Suprapubic skin (tissue), 4 donors: ENCODE measurements at places on chromosomes 2 and 18.

- no peak for DNase-seq
Observed at GRCh38 chr2:72095364-72095763, 52.3 kb downstream of the CYP26B1 start.

DNA sequence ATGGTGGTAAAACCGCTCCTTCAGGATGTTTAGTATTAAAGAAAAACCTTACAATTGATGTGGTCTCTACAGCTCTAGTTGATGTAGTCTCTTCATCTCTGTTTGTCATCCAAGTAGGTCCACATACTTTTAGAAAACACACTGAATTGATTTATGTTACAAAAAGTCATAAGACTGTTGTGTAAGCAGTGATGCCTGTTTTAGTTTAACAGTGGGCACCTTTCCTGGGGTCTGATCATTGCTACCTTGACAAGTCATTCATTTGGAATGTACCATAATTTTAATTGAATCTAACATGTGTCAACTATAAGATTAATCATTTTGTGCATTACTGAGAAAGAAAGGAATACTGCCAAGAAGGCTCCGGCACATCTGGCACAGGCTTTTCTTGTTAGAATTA, 34.3 kb downstream of the GIGYF2 start:
- DNase-seq: no peak

GRCh38 chr2:2859164-2859563, 518.5 kb downstream of the EIPR1 start:
- DNase-seq: no peak

GRCh38 chr2:3914241-3914640, 210.9 kb downstream of the DCDC2C start:
- DNase-seq: no peak

DNA sequence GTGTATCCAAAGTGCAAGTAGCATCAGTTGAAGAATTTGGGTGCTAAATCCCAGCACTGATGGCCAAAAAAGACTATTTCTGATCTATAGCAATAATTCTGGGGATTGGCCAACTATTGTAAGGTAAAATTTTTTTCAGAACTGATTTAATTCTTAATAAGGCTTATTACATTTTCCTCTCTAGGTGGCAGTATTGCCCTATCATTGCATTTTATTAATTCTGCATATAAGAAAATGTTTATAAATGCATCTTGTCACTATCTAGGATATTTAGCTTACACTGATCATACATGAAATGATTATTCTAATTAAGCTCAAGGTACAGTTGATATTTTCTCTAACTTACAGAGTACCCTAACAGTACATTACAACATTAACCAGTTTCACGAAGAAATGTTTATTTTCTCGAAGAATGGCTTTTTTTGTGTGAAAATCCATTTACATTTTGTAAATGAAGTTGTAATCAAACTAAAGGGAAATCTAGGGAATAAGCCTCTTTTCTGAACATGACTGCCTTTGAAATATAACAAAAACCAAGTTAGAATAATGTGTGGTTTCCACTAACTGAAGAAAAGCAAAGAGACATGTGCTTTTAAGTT, 11.0 kb downstream of the TTN start:
- no peak for DNase-seq

DNA sequence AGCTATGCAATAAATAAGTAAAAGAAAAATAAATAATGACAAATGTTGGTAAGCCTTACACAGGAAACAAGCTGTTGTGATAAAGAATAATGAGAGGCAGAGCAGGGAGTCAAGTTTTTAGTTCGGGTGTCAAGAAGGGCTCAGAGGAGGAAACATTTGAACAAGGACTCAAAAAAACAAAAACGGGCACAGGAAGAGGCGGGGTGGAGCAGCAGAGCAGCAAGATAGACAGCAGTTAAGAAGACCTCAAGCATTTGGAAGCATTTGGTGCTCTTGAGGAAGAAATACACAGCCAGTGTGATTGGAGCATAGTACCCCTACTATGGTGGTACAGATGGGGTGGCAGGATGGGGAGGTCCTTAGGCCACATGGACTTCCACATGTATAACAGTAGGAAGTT, 2.8 kb downstream of the TMEM169 start:
- DNase-seq: no peak

DNA sequence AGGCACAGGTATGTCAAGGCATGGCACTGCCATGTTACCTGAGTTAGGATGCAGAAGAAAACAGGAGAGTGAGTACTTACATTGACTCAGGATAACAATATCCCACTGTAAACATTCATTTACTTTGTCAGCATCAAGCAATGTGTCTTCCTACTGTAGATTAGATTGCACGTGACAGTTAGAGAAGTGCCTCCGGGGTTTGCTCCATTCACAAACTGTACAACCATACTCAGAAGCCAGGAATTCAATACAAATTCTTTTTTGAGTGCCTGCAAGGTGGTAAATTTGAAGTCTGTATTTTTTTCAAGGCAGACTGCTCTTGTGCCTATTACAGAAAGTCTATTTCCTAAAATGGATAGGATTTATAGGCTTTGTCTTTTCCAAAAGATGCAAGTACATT, 34.1 kb downstream of the CDCA7 start:
- no peak for DNase-seq

- no peak for DNase-seq
Observed at GRCh38 chr2:161078211-161078539, 82.1 kb upstream of the TANK start.

- no peak for DNase-seq
Observed at GRCh38 chr2:64454386-64455332, 697 bp downstream of the LGALSL start.
